NCI-H510A (cell line): ENCODE measurements at places on chromosomes 7 and 10.

GRCh38 chr7:129108581-129108980 is 35.9 kb upstream of the TSPAN33 start:
- no peak for DNase-seq

DNA sequence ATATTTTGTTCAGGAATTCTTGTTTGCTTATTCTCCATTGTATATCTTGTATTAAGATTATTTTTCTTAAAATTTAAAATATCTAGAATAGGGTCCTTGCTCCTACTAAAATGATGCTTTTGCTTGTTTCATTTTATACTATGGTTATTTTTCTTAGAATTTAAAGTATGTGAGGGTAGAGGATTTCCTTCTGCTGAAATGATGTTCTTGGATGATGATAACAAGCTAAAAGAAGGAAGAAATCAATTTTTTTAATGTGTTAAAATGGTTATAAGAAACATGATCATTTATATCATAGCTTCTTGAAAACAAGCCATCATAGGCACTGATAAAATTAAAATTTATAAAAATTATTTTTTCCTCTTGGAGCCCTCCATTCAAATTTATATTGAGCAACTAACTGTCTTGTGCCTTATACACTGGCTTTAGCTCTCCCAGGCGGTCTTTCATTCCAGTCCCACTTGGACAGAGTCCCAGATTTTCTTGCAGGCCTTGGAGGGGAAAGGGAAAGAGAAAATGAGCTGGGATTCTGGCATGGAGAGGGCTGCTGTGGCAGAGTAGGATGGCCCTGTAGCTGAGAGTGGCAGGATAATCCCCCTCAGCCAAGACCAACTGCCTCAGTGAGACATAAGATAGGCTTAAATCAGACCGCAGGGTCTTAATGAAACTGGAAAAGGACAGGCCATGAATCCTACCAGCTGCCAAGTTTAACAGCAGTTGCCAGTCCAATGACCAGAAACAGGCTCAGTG is 60.2 kb downstream of the DNAJB9 start:
- DNase-seq: no peak

- no peak for DNase-seq
These were observed 21.0 kb downstream of the ASB13 start for GRCh38 chr10:5645375-5645774.

DNA sequence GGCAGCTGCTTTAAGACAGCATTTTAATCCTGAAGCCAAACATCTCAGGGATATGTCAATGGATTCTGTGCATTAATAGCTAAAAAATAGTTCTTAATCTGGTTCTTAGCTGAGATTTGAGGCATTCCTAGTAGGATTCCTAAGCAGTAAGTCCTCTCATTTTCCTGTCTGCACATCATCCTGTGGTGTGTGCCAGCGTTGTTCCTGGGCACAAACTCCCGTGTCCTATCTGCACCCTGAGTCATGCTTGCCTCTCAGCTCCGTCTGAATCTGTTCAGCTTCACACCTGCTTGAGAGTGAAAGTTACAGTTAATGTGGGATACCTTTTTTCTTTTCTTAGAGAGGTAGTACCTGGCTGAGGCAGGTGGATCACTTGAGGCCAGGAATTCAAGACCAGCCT is 19.5 kb downstream of the BAG3 start:
- DNase-seq: no peak

DNA sequence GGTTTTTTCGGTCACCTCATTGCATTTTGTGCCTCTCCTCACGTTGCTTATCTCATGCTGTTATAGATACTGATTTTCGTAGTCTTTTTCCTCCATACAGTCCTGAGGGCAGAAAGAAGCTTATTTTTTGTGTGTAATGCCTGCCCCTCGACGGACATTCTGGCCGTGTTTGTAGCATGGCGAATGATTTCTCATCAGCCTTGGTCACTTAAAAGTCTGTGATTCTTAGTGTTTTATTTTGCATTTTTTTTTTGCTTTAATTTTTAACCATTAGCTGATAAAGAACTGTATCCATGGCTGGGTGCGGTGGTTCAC is 469 bp upstream of the NOC3L start:
- no peak for DNase-seq

DNA sequence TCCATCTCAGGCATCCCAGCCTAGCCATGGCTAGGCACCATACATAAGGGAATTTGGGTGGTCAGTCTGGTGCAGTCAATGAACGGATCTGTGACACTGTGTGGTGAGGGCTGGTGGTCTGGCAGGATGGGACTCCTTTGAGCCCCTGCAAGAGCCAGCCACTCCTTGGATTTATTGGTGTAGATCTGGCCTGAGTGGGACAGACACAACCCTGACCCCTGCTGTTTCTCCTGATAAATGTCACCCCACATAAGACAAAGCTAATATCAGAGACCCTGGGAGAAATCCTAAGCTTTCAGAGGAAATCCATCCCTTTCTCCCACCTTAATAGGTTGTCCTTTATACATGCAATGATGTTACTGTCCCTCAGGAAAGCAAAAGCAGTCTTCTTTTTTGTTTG is 2.3 kb downstream of the FBXO24 start:
- DNase-seq: no peak

- no peak for DNase-seq
These were observed 64.1 kb downstream of the CAV1 start for GRCh38 chr7:116588641-116589594.
